ENCODE measurements at places on chromosomes 16 and 17.

GRCh38 chr16:71648921-71649320, 22.9 kb downstream of the MARVELD3 start:
- no peak for DNase-seq

- DNase-seq = no peak
Measured at GRCh38 chr16:89051521-89052166, 42.0 kb upstream of the ACSF3 start.

- no peak for DNase-seq
Measured at GRCh38 chr16:28843766-28844165, 2.4 kb downstream of the TUFM start.

DNA sequence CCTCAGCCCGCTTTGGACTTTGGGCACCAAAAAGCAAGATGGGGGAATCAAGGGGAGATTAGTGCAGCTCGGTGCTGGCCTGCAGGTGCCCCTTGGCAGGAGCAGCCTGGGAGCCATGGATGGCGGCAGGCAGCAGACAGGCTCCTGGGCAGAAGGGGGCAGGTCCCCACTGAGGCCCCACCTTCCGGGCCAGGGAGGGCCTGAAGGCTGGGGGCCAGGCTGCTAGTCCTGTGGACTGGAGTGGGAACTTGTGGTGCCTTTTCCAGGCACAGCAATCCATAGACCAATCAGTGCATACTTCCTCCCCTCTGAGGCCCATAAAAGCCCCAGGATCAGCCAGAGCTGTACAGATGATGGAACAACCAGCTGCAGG, 64.0 kb downstream of the USP32 start:
- no peak for DNase-seq

DNA sequence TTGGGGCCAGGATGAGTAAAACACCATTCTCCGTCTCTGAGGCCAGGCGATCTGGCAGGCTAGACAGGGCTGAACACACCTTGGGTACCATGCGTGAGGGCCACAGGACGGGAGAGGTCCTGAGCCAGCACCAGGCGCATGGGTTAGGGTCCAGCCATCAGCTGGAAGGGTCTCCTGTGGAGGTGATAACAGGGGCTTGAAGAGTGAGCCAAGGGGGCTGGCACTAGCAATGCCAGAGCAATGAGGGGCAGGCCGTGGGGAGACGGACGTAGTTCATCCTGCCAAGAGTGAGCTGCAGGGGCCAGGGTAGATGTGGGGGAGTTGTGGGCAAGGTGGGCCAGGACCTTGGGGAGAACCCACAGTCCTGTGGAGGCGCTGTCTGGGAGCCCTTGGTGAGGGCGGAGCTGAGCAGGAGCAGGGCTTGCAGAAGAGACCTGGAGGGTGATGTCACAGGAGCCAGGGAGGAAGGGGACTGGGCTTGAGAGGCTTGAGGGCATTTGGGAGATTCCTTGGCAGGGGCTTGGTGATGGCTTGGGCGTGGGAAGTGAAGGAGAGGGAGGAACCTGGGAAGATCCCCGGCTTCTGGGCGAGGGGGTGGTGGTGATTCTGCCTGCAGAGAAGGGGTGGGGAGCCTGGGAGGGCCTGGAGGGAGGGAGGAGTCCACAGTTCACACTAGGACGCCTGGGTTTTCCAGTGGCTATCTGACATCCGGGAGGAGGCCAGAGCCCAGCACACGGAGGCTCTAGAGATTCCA, 6.3 kb upstream of the NPTX1 start:
- no peak for DNase-seq

- DNase-seq = no peak
Measured at GRCh38 chr16:81860287-81861266, 81.5 kb downstream of the PLCG2 start.

DNA sequence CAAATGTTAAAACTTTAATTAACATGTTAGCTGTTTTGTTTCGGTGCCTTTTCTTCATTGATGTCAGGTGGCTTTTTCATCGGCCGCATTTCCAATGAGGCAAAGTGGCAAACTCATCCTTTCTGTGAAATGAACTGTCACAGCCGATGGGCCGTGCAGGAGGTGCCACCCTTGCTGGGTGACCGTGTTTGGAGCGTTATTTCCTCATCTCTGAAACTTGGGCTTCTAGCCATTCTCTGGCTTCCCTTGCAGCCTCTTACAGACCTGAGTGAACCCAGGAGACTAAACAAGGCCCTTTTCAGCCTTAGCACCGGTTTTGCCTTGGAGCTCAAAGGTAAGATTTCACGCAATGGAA, 42.2 kb upstream of the PRSS54 start:
- DNase-seq = no peak

- DNase-seq = no peak
Measured at GRCh38 chr16:85309656-85310587, 197.7 kb upstream of the CIBAR2 start.

GRCh38 chr17:78787444-78787843, 5.4 kb upstream of the CYTH1 start:
- no peak for DNase-seq

GRCh38 chr16:23781176-23781575, 26.4 kb downstream of the CHP2 start:
- DNase-seq = no peak

- no peak for DNase-seq
Measured at GRCh38 chr16:70470927-70471341, 16.5 kb downstream of the FCSK start.

- DNase-seq = no peak
Measured at GRCh38 chr16:76114681-76115080, 162.5 kb upstream of the CNTNAP4 start.

DNA sequence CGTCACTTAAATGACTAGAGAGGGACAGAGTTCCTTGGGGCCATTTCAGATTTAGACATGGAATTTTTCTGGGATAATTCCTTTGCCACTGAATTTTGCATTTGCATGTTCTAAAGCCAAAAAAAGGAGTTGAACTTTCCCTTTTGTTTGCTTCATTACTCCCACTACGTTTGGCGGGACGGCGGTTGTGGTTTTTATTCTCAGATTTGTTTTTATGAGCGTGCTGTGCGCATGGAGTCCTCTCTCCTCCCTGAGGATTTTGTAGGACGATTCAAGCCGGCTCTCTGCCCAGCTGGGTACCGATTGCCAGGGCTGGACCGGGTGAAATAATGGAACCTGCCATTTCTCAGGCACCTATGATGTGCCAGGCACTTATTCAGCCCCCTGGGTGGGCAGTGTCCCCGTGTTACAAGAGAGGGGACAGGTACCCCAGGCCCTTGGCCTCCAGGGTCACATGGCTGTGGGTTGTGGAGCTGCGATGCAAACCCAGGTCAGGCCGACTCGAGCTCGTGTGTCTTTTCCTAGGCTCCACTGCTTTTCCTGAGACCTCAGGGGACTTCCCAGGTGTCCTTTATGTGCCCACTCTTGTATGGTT, 18.8 kb downstream of the CMIP start:
- no peak for DNase-seq

DNA sequence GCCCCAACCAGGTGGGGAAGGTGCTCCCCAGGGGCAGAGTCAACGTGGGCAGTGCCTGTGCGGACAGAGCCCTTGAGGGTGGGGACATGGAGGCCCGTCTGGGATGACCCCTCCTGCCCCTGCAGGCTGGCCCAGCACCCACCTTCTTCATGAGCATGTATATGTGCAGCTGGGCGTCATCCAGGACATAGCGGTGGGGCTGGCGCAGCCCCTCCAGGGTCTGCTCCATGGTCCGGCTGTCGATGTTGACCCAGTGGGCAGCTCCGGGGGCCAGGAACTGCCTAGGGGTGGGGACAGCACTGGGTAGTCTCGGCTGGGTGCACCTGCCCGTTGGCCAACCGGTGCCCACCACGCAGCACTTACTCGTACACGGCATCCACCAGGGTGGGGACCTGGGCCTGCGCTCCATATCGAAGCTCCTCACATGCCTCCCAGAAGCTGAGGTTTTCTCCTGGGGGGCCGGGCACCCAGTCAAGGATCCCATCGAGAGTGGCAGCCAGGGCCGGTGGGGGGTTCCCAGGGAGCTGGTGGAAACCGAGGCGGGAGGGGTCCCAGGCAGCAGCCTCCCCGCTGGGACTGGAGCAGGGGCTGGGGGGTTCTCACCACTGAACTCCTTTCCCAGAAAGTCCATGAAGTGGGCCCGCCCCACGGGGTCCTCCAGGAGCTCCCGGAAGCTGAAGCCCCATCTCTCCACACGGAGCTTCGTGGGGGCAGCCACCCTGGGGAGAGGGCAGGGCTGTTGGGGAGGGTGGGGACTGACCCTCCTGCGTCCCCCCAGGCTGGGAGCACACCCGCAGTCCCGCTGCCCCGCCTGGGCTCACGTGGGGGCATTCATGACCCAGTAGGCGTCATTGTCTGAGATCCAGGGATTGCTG, 5.1 kb downstream of the RGS11 start:
- DNase-seq = no peak

- no peak for DNase-seq
Measured at GRCh38 chr17:79572136-79572925, 38.5 kb downstream of the RBFOX3 start.

GRCh38 chr16:4828567-4829321, 18.3 kb downstream of the GLYR1 start:
- DNase-seq = no peak

DNA sequence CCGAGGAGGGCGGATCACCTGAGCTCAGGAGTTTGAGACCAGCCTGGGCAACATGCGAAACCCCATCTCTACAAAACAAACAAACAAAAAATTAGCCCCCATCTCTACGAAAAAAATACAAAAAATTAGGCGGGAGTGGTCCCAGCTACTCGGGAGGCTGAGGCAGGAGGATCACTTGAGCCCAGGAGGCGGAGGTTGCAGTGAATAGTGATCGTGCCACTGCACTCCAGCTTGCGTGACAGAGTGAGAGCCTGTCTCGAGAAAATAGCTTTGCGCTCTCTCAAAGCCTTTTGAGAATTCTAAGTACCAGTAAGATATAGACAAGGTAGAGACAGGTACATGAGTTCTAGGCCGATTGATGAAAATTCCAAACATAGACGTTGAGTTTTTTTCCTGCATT, 2.0 kb downstream of the SOCS7 start:
- no peak for DNase-seq

GRCh38 chr16:381789-382717, at the start of gene PGAP6:
TSS of gene PGAP6 (minus strand) at chr16:381978. CDS start at chr16:381821, 157 bp downstream.
- peak; percentile 55 for DNase-seq

DNA sequence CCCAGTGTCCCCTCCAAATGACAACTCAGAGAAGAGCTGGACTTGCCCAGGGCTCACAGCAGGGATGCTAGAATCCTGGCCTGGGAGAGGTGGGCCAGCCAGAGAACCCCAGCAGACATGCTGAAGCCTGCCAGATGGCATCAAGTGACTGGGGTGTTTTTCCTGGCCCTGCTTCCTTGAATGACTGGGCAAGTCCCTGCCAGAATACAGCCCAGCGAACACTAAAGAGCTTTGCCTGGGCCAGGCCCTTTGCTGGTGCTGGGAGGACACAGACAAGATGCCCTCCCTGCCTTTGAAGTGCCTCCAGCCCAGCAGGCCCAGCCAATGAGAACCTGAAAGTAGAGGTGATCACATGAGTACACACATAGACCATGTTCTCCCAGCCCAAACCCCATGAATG, 11.5 kb downstream of the ZNF319 start:
- no peak for DNase-seq

GRCh38 chr17:41665566-41666236, 23.0 kb upstream of the EIF1 start:
- peak; percentile 88 for DNase-seq

- DNase-seq = no peak
Measured at GRCh38 chr17:8628609-8629169, 1.8 kb downstream of the MYH10 start.

GRCh38 chr16:48075398-48075797, 80.4 kb downstream of the ABCC12 start:
- no peak for DNase-seq

- DNase-seq = no peak
Measured at GRCh38 chr17:19361326-19361725, 1.2 kb downstream of the B9D1 start.

GRCh38 chr17:2691965-2692780, 19.4 kb downstream of the CLUH start:
- no peak for DNase-seq

GRCh38 chr16:89149386-89149785, 22.2 kb upstream of the CDH15 start:
- no peak for DNase-seq

- no peak for DNase-seq
Measured at GRCh38 chr16:67336648-67337047, 10.0 kb downstream of the LRRC36 start.

DNA sequence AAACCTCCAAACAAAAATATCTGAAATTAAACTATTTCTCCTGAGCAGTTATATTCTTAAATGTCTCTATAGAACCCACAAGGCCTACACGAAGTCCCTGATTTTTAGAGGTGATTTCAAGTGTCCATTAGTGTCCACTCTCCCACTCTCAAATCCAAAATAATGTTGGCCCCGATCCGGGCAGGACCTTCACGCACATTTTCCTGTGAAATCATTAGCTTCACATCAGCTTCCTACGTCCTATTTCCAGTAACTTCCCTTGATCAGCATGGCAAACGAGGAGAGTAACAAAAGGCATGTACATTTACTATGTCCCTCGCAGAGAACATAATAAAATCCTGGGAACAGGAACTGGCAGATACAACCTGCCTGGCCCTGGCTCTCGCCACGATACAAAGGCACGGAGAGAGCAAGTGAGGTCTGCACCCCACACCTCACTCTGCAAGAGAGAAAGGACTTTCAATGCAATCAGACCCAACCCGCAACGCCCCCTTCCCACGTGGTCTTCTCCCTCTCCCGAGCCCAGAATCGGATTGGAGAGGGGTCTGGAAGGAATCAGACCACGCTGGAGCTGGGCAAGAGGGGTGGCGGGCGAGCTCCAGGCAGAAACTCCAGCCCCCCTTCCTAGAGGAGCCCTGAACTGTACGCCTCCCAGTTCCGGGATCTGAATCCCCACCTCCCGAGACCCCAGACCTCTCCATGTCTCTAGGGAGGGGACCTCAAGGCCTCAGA, 17.5 kb upstream of the C17orf78 start:
- peak; percentile 11 for DNase-seq

- no peak for DNase-seq
Measured at GRCh38 chr16:57061084-57061905, 31.1 kb upstream of the CPNE2 start.

DNA sequence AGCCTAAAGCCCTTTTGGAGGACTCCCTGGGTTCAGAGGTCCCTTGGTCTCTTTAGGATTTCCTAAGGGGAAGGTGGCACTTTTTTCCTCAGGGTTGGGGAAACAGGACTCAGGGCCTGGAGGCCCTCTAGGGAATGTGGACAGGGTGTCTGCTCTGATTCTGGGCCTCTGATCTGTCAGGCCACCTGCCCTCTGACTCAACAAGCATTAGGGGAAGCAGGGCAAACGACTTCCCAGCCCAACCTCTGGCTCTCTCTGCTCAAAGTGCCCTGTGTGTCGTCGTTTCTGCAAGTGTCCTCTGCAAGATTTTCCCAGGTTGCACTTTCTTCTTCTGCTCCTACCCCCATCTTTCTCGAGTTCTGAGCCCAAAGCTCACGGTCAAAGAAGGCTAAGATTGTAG, 6.6 kb upstream of the IGFBP4 start:
- no peak for DNase-seq

DNA sequence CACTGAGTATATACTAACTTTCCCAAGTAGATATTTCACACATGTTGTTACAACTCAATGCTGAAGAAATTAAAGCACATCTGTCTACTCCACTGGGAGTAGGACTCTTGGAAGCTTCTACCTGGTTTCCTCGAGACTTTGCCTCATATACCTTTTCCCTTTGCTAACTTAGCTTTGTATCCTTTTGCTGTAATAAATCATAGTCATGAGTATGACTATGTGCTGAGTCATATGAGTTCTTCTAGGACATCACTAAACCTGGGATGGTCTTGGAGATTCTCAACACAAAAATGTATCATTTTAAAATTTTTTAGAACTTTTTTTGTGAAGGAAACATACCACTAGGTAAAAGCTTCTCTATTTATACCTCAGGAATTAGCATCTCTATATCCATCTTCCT, 39.8 kb downstream of the ABCA5 start:
- DNase-seq = no peak

- peak; percentile 76 for DNase-seq
Measured at GRCh38 chr17:41648411-41649195, 24.2 kb upstream of the KRT17 start.
